ENCODE measurements at places on chromosomes 6 and 20.

DNA sequence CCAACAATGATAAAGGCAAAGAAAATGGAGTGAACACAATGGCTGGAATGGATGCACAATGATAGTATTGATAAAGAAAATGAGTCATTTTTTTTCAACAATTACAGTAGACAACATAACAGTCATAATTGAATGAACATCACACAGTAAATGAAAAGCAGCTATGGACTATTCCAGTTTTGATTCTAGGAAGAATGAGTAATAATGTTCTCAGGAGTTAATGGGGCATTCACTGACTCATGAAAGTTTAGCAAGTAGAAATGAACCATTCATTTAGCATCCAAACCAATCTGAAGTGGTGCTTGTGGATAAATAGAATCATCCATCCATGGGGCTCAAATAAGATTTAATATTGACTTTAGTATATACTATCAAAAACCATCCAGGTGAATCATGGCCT, 1029.5 kb upstream of the GJE1 start:
- no peak for DNase-seq

DNA sequence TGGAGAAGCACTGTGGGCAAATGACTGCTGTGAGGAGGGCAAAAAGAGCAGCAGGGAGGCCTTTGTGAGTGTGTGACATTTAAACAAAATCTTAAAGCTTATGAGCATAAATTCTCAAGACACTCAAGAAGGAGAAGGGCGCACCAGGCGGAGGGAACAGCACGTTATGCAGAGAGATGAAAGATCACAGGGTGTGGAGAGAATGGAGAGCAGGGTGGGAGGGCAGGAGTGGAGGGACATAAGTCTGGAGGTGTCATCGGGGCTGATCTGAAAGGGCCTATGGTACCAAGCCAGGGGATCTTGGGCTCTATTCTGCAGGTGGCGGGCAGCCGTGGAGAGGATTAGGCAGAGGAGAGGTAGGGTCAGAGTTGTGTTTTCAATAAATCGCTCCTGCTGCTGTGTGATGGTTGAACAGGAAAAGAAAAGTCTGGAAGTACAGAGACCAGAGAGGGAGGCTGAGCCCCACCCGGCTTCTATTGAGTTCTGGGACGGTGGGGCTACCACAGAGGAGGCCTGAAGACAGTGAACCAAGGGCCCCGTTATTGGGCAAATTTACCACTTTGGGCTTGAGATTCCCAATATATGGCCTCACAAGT, 24.3 kb upstream of the DLGAP4 start:
- DNase-seq: no peak

DNA sequence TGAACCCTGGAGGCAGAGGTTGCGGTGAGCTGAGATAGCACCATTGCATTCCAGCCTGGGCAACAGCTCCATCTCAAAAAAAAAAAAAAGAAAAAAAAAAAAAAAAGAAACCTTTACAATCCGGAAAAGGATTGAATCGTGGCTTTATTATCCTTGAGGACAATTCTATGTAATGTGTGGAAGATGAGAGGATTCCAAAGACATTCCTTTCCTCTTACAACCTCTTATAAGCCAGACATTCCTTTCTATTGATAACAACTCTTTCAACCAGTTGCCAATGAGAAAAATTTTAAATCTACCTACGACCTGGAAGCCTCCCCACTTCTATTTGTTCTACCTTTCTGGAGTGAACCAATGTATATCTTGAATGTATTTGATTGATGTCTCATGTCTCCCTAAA, 91.2 kb upstream of the EEF1E1 start:
- no peak for DNase-seq

DNA sequence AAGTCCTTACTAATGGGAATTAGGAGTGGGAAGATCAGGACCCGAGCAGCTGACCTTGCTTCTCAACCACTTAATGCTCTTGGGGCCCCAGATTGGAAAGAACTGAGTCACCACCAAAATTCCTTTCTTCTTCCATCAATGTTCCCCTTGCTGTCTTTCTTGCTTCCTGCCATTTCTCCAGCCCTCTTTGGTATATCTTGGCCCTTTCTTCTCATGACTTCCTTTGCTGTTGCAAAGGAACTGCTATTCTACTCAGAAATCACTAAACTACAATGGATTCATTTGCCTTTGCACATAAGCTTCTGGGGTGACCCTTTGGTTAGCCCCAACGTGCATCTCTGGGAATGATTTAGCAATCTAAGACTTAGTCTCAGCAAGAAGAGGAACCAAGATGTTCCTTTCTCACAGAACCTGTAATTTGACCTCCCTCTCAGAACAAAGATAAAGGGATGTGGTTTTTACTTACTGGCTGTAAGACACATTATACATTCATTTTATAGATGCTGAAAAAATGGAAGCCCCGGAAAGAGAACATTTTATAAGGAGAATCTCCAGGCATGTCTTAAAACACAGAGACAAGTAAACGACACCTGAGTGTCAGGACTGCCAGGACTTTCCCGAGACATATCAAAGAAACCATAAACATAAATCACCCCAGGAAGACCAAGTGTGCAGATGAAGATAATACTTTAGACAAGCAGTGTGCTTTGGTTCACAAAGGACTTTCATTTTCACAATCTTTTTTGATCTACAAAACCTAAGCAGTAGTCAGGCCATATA, 99.0 kb upstream of the TNFAIP3 start:
- DNase-seq: no peak

DNA sequence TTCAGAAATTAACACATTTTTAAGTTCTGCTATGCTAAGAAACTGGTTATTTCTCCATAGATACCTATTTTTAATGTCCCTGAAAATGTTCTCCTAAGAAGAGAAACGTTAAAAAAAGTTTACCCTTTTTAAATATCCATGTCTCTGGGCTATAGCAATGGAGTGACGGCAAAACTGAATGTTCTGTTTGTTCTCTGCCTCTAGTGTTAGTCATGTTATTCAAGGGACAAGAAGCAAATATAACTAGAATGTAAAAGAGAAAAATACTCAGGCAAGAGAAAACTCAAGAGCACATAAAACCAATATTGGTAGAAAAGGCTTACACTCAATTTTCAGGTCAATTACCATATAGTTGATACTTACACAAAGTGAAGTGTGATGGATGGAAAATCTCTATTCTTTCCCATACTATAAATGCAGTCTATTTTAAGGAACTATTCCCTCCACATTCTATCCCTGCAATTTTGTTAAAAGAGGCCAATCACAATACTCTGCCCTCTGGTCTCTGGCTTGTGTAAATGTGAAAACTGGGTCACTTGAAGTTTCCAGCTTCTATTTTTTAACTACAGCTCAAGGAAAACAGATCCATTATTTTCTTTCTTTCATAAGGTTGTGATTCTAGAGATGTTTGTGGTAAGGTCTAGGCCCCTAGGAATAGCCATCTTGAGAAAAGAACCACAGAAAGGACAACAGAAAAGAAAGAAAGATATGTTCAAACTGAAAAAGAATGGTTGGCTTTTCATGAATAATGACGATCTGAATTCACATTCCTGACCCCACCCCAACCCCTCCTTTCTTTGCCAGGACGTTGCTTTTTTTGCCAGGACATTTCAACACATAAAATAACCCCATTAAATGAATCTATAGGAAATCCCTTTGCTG, 200.3 kb upstream of the FAM83B start:
- DNase-seq: no peak

DNA sequence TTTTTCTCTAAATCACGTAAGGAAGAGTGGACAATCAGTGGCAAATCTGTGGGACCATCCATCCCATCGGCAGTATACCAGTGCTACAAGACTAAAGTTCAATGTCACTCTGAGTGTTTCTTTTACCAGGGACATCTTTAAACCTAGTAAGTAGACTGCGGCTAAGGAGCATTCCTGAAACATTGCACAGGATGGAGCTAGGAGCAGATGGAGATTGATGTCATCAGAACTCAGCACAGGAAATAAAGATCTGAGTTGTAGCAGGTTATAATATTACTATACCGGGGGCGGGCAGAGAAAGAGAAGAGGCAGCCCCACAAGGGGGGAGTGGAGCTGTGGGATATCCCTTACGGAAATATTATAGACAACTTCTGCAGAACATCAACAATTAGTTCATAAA, 162.1 kb downstream of the MTFR2 start:
- no peak for DNase-seq

GRCh38 chr6:36698871-36699271, 1.2 kb downstream of the RAB44 start:
- DNase-seq: no peak

- no peak for DNase-seq
Observed at GRCh38 chr20:14882846-14883245, 545.4 kb upstream of the FLRT3 start.

GRCh38 chr6:113591896-113592827, 265.0 kb upstream of the MARCKS start:
- DNase-seq: no peak

DNA sequence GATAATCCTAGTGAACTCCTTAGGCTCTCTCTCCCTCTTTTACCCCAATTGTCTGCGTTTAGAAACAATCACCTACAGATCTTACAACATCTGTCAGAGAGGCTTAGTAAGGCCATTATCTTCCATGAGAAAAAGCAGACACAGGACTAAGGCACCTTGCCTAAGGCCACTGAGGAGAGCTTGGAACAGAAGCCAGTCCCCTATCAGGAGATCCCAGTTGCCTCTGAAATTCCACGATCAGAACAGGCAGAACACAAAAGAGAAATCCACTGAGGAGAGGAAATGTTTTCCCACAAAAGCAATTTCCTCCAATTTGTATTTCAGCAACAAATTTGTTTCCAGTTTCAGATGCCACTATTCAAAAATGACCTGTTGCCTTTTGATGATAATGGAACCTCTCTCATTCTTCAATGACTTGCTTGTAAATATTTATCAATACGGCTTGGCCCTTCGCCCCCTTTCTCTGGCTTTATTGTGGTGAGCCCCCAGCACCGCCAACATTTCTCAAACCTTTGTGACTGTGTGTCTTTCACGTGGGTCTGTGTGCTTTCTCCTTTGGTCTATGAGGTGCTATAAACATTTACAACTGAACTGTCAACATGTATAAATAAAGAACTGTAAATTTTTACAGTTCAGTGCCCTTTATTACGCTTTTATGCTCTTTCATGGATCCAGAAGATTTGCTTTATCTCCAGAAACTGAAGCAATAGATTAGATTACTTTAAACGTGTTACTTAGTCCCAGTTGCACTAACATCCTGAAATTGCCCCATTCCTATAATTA, 187.8 kb upstream of the PHACTR1 start:
- DNase-seq: no peak

GRCh38 chr6:156948807-156949206, 171.6 kb downstream of the ARID1B start:
- no peak for DNase-seq

GRCh38 chr20:4574356-4574690, 147.4 kb upstream of the PRND start:
- DNase-seq: no peak

DNA sequence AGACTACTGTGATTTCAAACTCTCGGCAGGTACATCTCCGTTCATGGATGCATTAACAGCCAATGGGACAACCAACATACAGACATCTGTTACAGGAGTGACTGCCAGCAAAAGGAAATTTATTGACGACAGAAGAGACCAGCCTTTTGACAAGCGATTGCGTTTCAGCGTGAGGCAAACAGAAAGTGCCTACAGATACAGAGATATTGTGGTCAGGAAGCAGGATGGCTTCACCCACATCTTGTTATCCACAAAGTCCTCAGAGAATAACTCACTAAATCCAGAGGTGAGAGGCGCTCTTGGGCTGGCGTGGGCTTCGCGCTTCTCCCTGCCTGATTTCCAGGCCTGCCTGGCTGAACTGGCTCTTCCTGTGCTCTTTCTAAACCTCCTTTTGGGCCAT, 68.4 kb downstream of the RPP40 start:
- DNase-seq: peak; percentile 13

DNA sequence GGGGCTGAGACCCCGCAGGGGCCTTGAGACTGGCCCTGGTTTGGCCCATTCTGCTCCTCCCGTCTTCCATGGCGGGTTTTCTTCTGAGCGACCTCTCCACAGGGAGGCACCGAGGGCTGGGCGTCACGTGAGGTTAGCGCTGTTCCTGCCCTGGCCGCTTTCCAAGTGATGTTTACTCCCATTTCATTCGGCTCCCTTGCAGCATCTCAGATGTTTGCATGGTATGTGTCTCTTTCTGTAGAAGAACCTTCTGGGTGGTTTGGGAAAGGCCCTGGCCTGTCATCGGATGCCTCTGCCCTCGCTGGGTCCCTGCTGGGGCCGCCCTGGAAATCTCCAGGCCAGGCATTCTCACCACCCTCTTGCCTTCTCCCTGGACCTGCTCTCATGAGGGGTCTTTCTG, 17.3 kb downstream of the RAMACL start:
- DNase-seq: no peak

- DNase-seq: no peak
Observed at GRCh38 chr6:12602951-12603672, 113.5 kb upstream of the PHACTR1 start.

DNA sequence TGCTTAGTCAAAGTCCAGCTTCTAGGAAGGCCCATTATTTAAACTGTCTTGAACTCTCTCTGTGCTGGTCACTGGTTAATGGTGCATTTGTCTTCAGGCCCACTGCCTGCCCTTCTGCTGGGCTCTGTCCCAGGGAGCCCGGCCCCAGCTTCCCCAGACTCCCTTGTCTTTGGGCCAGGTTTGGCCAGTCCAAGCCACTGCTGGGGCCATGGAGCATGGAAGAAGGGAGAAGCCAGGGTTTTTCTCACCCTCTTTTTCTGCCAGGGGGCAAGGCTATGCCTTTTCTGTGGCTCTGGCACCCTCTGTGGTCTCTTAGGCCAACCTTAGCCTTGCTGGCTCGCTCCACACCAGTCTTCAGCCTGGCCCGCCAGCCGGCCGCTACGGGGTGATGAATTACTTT, 390.0 kb upstream of the SULF2 start:
- DNase-seq: no peak

DNA sequence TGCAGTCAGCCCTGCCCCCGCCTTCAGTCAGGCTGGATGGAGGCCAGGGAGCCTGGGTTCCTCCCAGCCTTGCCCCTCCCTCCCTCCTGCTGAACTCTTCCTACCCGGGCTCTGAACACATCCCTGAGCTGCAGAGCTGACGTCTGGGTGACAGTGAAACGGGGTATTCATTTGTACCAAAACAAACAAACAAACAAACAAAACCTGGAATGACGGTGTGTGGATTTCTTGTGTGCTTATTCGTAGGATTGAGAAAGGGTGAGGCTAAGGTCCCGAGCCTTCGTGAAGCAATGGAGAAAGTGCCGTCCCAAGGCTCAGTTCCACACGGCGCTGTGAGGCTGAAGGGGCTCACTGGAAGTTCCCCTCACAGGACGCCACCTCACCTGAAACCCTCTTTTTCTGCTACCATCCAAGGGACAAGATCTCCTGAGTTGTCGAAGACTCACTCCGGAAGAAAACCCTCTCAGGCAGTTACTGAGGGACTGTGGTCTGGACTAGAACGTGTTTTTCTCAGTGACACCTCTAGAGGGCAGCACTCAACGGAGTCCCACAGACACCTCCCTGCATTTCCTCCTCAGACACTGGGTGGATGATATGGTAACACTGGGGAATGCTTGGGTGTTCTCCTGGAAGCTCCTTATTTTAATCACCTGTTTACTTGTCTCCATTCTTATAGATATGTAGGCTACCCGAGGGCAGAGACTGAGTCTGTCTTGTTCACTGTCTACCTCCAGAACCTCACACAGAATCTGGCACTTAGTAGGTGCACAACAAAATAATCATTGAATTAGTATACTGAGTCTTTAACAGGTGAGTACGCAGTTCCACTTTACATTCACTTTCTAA, 27.3 kb downstream of the GSTA3 start:
- DNase-seq: peak; percentile 69
